ENCODE measurements at places on chromosomes 3 and 15.
A peak's percentile ranks its signal among the peaks of the same experiment; 100 is the strongest.

GRCh38 chr3:15205934-15206661 is at the start of gene CAPN7:
TSS of gene CAPN7 (plus strand) at chr3:15206246. CDS start at chr3:15206496, 250 bp downstream.
- peak; percentile 89 for DNase-seq

DNA sequence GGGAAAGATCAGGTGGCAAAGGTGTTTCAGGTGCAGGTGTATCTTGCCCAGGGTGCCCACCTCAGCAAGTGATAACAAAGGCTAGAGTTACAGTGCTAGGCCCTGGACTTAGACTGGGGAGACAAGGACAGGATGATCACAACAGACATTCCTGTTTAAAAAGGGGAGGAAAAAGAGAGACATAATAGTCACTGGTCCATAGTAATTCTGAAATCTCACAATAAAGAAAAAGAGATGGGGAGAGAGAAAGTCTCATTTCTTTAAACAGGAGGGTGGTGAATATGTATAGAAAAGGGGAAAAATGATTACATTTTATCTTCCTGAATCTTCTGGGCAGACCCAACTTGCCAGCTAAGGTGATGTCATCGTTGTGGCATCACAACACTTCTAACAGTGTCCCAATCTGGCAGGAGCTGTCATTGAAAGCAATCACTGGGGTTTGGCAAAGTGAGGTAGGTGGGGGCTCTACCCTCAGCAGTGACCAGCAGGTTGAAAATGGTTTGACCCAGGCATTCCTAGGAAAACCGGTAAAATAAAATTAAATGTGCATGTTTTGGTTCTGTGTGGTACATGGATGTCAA is 99.5 kb downstream of the ZNF621 start:
- DNase-seq: no peak

- DNase-seq: no peak
These were observed 44.9 kb downstream of the ATP1B3 start for GRCh38 chr3:141921316-141921715.

DNA sequence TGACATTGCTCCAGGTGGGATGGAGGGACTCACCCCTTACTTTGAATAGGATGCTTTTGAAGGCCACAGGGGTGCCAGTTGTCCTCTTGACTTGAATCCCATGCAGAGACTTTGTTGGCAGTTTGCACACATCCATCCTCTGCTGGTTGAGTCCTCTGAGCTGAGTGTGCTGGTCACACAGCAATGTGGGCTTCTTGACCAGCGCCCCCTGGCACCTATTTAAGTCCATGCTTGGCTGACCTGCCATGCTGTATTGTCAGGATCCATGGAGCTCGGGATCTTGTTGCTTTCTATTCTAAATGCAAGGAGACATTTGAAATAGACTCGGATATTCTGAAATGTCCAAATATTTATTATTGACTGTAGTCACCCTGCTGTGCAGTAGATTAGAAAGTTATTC is 19.8 kb downstream of the RAB7A start:
- DNase-seq: no peak

GRCh38 chr3:63582943-63583500 is 69.5 kb upstream of the SNTN start:
- DNase-seq: no peak

DNA sequence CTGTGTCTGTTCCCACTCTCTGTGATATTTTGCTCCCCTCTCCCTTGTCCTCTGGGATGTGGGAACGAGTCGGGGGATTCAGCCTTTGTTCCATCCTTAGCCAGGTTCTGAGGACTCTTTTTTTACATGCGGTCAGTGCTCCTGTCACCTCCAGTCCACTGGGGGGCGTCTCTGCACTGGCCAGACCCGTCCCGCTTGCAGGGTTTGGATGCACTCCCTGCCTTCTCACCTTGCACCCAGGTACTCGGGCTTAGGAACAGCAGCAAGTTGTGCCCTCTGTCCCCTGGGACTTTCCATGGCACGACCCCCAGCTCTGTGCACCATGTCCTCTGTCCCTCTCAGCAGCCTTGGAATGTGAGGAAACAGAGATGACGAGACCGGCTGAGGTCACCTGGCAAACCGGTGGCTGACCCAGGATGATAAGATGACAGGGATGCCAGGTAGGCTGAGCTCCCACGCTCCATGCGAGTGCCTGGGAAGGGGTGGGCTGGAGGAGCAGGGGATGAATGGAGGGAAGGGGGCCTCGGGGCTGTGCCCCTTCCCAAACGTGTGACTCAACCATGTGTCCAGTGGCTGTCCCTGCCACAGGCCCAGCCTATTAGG is 27.3 kb upstream of the FGD5 start:
- peak; percentile 36 for DNase-seq

Data from fibroblast of the aortic adventitia (primary cell).